ENCODE measurements at places on chromosomes 6 and 20.

GRCh38 chr6:40822619-40823018 lies 216.4 kb downstream of the UNC5CL start:
- no peak for DNase-seq

- peak; percentile 93 for DNase-seq
Observed at GRCh38 chr6:54987633-54988290, 141.2 kb downstream of the FAM83B start.

DNA sequence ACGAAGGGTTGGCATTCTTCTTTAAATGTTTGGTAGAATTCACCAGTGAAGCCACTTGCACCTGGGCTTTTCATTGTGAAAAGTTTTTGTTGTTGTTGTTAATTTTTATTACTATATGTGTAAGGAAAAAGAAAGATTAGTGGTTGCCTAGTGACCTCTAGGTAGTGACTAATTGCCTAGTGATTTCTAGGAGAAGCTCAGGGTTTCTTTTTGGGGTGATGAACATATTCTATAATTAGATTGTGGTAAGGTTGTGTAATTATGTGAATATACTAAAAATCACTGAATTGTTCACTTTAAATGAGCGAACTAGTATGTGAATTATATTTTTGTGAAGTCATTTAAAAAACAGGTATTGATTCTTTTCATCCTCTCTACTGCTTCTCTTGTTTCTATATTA lies 123.8 kb upstream of the TMEM170B start:
- no peak for DNase-seq

DNA sequence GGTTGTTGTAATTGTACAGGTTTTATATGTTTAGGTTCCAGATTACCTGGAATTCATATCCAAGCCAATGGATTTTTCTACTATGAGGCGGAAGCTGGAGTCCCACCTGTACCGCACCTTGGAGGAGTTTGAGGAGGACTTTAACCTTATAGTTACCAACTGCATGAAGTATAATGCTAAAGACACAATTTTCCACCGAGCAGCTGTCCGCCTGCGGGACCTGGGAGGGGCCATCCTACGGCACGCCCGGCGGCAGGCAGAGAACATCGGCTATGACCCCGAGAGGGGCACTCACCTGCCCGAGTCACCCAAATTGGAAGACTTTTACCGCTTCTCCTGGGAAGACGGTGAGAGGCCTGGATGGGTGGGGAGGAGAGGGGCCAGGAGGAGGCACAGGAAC lies 13.6 kb downstream of the BRPF3 start:
- DNase-seq, result no peak

DNA sequence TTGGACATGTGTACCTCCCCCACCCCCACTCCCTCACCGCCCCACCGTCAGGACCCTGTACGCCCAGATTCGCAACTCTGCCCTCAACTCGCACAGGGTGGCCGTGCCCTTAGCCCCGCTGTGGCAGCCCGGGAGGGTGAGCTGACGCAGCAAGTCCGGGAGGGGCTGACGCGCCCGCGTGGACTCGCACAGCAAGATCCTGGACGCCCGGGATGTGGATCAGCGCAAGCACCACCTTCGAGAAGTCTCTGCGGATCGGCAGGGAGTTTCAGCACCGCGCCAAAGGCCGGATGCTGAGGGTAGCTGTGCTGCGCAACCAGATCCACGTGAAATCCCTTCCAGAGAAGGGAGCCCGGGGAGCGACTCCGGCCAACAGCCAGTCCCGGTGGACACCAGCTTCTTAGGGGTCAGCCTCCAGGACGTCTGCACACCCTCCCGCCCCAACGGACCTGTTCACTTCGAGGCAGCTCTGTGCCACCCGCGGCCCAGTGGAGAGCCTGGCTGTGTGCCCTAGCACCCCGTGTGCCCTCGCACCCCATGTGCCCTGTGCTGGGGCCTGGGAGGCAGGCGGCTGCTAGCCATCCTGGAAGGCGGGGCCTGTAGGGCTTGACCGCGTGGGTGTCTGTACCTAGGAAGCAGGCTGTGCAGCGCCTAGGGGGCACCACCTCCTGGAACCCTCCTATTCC lies 6.7 kb upstream of the GJA10 start:
- DNase-seq, result no peak

- no peak for DNase-seq
Observed at GRCh38 chr20:32132911-32133549, 23.5 kb downstream of the TM9SF4 start.

GRCh38 chr6:139324301-139324555 lies 32.4 kb upstream of the TXLNB start:
- no peak for DNase-seq

GRCh38 chr20:51616060-51616459 lies 73.5 kb upstream of the NFATC2 start:
- no peak for DNase-seq

- no peak for DNase-seq
Observed at GRCh38 chr6:28884423-28885131, 39.2 kb downstream of the TRIM27 start.

GRCh38 chr6:104653781-104654180 lies 205.9 kb downstream of the HACE1 start:
- no peak for DNase-seq

DNA sequence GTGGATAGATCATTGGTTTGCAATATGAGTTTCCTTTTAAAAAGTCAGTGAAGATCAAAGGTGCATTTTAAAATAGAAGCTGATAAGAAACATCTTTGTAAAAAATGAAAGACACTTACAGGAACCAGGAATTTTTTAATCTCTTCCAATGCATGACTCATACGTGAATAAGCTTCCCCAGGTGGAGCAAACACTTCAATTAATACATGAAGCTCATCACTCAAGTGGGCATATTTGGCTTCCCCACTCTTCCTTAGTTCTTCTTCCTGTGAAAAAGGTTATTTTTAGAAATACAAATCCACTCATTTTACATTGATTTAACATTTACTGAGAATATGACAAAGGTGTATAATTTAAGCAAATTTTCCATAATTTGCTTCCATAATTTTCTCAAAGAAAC lies 308.1 kb downstream of the KHDRBS2 start:
- DNase-seq, result no peak

- DNase-seq, result no peak
Observed at GRCh38 chr6:22896696-22897095, 327.3 kb downstream of the HDGFL1 start.

- no peak for DNase-seq
Observed at GRCh38 chr20:10007747-10008146, 27.0 kb upstream of the ANKEF1 start.

DNA sequence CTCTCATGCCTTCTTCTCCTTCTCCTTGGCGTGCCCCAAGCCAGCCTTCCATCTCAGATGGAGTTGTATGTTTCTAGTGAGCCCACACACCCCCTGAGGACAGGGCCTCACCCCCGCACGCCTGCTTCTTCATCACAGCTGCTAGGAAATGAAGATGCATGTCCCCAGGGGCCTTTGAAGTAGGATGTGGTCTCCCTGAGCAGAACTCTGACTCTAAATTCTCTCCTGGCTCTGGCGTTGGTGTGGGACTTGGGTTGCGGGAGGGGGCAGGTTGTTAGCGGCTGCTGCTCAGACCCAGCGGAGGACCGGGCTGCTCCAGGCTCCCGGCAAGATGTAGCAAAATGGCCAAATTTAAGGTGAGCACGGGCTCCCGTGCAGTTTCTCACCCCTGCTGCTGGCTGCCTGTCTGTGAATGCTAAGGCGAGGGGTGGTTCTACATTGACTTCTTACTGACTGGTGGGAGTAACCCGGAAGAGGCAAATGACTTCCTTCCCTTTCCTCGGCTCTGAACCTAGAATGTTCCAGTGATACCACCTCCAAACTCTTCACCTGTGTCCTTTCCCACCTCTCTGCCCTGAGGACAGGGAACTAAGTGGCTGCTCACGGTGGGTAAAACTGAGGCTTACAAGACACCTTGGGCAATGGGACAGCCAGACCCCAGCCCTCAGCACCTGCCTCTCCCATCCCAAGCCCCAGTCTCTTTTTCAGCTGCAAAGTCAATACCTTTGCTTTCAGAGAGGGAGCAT lies 8.8 kb downstream of the SYNJ2 start:
- no peak for DNase-seq

Measured in SW480 (cell line).